ENCODE measurements at places on chromosomes 6 and 20. TPM values are rescaled to one million over a fixed set of nuclear protein-coding genes. Genes with fewer than 3 reads are reported as not detected.

Gene RSPO4
- total RNA-seq = not detected

Gene ELOVL5
- total RNA-seq = 46.2 TPM

Gene FAM83C
- total RNA-seq = 0.08 TPM

Gene MAP1LC3A
- total RNA-seq = 15.9 TPM
